Activated T-helper 1 cell treated with Interleukin-2 at 50 U/mL for 16 hours (primary cell): ENCODE measurements at places on chromosomes 5 and 9.

DNA sequence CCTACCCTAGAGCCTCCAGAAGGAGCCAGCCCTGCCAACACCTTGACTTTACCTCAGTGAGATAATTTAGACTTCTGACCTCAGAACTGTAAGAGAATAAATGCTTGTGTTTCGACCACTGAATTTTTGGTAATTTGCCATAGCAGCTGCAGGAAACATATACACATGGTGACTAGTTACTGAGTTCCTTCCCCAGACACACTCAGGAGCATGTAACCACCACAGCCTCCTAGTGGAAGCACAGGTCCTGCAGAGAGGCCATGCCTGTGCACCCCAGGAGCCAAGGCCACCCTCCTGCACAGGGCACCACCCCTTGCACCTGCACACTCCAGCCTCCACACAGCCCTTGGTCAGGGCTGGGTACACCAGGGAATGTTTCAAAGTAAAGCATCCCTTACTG, 7.6 kb upstream of the CAMSAP1 start:
- no peak for DNase-seq

DNA sequence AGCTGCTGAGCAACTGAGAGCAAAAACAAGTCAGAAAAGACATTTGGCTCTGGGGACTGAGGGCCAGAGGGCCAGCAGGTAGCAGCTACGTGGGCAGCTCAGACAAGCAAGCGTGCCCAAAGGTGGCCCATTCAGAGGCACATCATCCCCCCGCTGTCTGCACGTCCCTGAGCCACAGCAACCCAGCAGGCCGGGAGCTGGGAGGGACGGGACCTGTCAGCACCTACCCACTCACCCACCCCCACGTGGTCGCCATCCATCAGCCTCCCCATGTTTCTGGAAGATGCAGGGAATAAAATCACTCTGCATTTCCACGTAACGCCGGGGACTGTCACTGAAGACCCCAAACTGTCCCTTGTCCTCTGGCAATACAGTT, 167.8 kb downstream of the COL23A1 start:
- no peak for DNase-seq

DNA sequence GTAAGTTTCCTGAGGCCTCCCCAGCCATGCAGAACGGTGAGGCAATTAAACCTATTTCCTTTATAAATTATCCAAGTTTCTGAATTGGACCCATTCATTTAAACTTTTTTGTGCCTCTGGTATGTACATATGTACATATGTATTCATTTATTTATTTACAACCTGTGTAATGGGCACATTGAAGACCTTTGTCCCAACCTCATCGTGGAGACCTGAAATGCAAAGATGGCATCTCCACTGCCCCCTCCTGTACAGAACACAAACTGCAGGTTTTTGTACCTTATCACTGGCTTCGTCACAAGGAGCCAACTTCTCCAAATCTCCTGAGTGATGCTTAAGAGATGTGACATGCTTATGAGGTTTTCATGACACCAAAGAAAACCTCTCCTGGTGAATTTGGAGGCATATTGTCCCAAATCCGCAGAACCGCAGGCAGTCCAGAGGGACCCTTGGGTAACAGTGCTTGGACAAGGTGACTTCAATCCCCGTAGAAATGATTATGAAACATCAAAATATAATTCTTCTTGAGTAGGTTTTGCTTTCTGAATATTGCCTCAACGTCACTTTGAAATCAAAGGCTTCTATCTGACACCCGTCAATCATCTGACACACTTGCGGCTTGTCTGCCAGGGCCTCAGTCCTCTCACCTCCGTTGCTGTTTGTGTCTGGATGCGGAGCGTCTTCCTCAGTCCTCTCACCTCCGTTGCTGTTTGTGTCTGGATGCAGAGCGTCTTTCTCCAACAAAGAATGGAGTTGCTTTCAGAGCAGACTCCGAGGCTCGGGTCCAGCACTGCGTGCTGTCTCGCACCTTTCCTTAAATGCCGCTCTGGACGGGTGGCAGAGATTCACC, 135.0 kb upstream of the IRX4 start:
- DNase-seq = no peak

DNA sequence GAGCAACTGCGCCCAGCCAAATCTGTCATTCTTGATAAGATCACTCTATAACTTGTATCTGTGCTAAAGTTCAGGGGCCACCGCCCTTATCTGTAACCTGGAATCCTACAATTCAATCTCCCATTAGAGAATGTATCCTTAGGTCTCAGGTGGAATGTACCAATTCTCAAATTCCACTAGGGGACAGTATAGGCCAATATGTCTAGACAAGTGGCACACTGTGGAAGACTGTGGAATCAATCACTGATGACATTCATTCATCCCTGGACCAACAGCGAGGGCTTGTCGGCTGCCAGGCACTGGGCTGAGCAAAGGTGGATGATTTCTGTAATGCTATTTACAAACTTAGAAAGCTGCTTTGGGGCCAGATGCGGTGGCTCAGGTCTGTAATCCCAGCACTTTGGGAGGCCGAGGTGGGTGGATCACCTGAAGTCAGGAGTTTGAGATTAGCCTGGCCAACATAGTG, 28.7 kb upstream of the MEGF9 start:
- DNase-seq = no peak

GRCh38 chr9:137531099-137531765, 19.0 kb downstream of the PNPLA7 start:
- DNase-seq = no peak

- DNase-seq = no peak
These were observed 36.8 kb downstream of the SHISAL2B start for GRCh38 chr5:64727150-64727549.

DNA sequence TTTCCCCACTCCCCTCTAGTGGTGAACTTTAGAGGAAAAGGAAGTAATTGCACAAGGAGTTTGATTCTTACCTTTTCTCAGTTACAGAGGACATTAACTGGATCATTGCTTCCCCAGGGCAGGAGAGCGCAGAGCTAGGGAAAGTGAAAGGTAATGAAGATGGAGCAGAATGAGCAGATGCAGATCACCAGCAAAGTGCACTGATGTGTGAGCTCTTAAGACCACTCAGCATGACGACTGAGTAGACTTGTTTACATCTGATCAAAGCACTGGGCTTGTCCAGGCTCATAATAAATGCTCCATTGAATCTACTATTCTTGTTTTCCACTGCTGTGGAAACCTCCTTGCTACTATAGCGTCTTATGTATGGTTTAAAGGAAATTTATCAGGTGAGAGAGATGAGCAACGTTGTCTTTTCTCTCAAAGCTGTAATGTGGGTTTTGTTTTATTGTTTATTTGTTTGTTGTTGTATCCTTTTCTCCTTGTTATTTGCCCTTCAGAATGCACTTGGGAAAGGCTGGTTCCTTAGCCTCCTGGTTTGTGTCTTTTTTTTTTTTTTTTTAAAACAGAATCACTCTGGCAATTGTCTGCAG, 25.3 kb downstream of the SLC22A5 start:
- DNase-seq = no peak

DNA sequence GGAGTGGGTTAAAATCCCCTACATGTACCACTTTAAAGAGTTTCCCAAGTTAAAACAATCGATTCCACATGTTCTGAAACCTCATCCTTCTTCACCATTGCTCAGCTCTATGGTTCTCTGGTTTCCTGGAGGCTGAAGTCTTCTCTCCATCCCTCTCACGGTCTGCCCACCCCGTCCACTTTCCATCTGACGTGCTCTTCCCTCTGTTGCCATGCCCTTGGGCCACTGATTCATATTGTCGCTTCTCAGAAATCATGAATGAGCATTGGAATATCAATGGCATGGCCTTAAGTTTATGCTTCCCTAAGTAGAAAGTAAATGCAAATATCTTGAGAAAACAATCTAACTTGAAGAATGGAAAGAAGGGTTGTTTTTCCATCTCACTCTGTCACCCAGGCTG, 30.9 kb downstream of the GDNF start:
- no peak for DNase-seq

DNA sequence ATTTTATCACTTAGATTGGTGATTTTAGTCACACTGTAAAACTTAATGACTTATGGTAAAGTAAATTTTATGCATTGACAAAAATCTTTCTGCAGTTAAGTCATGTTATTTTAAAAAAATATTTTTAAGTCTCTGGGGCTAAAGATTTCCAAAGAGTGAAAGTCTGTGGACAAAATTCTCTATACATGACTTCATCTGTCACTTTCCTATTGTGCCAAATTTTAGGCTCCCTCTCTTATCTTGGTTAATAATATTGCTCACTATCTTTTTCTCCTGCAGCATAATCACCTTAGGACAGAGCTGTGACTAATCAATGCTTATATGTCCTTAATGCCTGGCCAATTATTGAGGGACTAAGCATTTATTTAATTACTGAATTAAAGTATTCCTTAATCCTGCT, 15.2 kb downstream of the LURAP1L start:
- no peak for DNase-seq

- no peak for DNase-seq
These were observed 4.9 kb upstream of the ROR2 start for GRCh38 chr9:91954841-91955471.

DNA sequence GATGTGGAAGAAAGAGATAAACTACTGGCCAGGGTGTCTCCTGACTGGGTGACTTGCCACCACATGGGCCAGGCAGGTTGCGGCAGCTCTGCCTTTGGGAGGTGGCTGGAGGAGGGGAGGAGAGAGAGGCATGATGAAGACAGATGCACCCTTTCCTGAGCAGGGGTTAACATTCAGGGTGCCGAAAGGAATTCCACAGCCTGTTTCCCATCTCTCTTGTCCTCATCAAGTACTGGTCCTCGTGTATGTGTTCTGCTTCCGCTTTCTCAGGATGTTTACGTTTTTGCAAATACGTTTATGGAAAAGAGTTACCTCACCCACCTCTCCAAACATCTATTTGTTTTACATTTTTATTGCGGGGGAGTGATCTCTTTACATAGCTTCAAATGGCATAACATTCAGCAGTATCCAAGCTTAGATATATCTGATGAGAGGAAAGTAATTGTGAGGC, 73.4 kb downstream of the C9orf85 start:
- no peak for DNase-seq

DNA sequence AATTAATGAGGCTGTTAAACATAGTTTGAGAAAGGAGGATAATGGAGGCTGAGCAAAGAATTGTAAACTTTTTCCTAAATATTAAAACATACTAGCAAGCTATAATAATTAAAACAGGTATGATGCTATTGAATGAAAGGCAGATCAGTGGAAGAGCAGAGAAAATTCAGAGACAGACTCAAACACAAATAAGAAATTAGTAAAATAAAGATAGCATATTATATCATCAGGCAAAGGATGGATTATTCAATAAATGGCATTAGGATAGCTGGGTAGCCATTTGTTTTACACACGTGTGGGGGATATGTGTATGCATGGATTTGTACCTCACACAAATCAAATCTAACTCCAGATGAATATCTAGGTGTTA, 50.6 kb downstream of the MRPS27 start:
- DNase-seq = no peak

DNA sequence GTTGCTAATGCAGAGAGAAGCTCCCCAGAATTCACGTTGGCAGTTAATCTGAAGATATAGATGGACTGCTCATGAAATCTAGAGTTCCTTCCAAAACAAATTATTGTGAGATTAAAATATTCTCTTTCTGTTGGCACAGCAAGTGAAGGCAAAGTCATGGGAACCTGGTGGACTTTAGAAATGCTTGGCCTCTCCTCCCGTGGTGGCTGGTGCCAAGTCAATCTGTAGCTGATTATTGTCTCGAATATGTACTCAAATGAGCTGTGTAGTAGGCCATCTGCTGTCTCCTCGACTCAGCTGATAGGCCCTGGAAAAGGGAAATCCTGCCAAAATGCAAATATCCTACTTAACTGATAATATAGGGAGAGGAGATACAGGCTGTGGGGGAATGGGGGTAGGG, 69.3 kb downstream of the DAPK1 start:
- no peak for DNase-seq

DNA sequence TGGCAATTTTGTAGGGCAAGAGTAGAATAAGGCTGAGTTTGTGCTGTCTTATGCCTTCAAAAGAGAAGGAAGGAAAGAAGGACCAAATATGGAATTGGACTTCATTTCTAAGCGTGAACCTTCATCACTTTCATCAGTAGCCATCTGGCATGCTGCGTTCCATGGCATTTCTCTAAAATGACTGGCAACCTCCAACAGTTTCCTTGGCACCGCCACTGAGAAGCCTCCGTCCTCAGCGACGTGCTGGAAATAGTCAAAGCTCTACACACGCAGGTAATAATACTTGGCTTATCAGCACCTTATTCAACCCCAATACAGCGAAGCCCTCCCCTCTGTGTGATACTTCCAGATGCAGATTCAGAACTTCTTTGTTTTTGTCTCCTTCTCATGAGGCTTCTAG, 169.7 kb upstream of the CD180 start:
- DNase-seq = no peak

DNA sequence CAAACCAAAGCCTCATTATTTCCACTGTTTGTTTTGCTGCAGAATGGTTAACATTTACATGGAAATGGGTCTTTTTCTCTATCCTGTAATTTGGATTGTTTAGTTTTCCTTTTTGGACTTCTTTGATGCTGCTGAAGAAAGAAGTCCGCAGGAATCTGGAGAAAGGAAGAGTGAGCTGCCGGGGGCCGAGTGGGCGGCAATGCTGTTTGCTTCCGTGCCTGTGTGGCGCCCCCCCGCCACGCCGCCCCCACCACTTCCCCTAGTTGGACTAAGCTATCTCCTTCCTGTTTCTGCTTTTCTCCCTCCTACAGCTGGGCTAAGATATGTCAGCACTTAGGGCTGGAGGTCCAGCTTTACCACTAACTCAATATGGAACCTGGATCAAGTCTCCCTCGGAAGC, 39.7 kb downstream of the ACTL7B start:
- DNase-seq = no peak

- no peak for DNase-seq
These were observed at the start of gene ADAMTS12 for GRCh38 chr5:33891788-33892619. Gene ADAMTS12, minus strand, starts transcription at chr5:33891990. Its CDS starts 134 bp downstream, at chr5:33891856.

DNA sequence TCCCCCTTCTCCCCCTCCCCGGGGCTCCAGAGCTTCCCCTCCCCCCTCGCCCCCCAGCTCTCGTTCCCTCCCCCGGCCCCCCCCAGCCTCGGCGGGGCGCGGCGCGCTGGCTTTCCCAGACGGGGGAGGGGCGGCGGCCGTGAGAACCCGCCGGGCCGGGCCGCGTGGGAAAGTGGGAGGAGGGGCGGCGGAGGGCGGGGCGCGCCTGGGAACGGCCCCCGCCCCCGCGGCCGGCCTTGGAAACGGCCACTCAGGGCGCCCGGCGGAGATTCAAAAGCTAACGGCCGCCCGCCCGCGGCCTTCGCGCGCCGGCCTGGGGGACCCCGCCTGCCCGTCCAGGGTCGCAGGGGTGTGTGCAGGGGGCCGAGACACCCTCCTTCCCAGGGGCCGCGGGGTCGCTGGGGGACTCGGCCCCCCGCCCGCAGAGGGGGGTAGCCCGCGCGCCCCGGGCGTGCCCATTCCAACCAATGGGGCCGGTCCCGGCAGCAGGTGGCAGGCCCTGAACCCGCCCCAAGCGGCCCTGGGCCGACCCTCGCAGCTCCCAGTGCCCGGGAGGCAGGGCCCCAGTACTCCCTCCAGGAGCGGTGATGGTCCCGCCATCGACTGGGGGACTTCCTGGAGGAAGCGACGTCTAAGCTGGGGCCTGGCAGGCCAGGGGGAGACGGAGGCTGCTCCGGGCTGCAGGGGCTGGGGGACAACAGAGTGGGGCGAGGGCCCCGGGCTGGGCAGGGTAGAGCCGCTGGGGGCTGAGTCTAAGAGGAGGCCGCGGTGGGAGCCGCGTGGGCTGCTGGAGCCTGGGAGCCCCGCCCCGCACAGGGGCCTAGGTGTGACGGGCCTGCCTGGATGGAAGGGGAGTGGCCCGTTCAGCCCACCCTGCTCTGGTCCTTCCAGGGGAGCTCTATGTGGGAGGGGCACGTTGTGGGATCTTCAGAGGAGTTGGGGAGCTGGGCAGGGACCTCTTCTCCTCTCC, 14.2 kb upstream of the NRARP start:
- no peak for DNase-seq
